ENCODE measurements at places on chromosomes 1 and 21. TPM values are rescaled to one million over a fixed set of nuclear protein-coding genes. Genes with fewer than 3 reads are reported as not detected.

HPCAL4 gene
- total RNA-seq, result 0.47 TPM

BTG2 gene
- 58.9 TPM for total RNA-seq

DNA sequence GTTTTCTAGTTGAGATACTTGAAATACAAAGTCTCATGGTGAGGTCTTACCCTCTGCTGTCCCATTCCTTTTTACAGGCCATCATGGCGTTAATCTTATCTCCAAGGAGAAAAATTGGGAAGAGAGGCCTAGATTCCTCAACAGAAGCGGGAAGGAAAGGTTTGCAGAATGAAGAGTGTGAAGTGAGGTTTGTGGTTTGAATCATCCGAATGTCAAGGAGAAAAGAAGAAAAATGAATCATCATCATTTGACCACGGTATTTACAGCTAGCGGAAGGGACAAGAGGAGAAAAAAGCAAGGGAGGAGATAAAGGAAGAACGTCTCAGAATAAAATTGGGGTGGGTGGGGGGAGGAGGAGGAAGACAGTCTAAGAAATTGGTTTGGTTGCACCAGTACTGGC, 935 bp upstream of the COG2 start:
- DNase-seq, result no peak

DNA sequence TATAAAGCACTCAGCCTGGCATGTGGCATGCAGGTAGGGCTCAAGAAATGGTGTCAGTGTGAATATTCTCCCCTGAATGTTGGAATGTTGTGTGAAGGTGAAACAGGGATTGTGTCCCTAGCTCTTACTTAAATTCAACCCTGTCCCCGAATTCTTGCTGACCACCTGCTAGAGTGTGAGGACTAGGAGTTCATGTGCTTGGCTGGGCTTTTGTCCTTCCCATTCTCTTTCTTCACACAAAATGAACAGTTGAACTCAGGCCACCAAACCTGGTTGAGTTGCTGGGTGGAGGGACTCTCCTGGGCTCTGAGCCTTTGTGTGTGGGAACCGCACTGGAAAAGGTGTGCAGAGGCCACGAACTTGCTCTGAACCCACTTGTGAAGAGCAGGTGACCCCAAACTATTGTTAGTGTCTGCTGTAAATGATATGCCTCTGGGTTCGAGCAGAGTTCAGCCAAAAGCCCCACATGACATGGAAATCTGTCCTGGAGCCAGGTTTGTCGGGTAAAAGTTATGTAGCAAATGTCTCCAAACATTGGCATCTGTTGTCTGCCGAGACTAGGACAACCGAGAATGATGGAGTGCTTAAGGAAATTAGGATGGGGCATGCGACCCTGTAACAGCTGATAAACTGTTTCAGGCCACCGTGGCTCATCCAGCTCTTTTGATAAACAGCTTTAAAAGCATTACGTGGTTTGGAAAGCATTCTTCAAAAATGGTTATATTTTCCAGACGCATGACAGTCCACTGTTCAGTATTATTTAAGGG, 144.2 kb downstream of the DHRS3 start:
- DNase-seq, result no peak

GRCh38 chr1:55610203-55610602, 395.0 kb upstream of the USP24 start:
- no peak for DNase-seq

RIMKLA gene
- 2.5 TPM for total RNA-seq

DNA sequence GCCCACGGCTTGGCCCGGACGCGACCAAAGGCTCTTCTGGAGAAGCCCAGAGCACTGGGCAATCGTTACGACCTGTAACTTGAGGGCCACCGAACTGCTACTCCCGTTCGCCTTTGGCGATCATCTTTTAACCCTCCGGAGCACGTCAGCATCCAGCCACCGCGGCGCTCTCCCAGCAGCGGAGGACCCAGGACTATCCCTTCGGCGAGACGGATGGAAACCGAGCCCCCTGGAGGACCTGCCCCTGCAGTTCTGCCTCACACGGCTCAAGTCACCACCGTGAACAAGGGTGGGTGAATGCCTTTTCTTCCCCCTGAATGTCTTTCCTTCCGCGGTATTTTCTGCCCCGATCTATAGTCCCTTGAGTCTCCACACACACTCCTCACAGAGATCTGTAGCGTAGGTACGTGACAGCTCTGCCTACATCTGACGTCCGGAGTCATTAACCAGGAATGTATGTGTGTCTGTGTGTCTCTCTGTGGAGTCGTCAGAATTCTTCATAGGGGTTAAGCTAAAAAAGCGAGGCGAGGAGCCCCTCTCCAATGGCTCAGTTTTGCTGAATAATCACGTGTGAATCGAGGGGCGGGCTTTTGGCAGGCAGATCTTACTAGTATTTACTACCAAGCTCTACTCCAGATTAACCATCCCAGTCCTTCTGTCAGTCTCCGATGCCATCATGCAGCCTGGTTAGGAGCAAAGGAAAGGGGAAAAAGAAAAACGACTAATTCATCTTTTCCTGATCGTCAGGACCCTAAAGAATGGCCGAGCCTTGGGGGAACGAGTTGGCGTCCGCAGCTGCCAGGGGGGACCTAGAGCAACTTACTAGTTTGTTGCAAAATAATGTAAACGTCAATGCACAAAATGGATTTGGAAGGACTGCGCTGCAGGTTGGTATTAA, at the start of gene CDKN2C:
Gene CDKN2C (plus strand): TSS at position 635 of the 898 bp plus-strand sequence. CDS start 124 bp downstream, at position 759.
- DNase-seq, result peak; percentile 77

DNA sequence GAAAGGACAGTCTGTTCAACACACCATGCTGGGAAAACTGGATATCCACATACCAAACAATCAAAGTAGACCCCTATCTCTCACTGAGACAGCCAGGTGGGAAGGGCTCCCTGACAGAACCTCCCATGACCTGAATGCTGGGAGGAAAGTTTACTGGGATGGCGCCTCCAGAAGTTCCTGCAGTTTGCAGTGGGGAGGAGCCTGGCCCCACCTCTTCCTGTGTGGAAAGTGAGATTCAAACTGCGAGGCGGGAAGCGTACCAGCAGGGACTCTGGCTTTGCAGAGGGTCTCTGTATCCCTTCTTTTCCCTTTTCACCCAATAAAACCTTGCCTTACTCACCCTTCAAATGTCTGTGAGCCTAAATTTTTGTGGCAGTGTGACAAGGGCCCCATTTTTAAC, 190.7 kb downstream of the HHIPL2 start:
- DNase-seq, result no peak

DNA sequence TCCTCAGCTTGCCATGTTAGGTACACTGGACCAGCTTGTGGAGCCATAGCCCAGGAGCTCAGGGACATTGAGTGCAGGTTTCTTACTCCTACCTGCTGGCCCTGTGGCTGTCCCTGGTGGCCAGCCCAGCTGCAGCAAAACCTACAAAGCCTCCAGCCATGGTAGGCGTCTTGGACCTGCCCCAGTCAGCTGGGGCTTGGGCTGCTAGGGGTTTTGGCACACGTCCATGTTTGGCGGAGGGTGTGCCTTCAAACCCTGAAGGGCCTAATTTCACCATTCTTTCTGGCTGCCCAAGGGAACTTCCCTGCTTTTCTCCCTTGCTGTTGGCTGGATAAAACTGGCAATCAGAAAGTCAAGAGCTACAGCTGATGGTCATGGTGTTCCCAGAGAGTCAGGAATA, 25.4 kb downstream of the HMGCS2 start:
- no peak for DNase-seq

- peak; percentile 59 for DNase-seq
These were observed 14.8 kb upstream of the PTPRC start for GRCh38 chr1:198623752-198624647.

MYOC gene
- total RNA-seq, result not detected

GRCh38 chr1:18789246-18789645, 70.2 kb downstream of the TAS1R2 start:
- no peak for DNase-seq

- no peak for DNase-seq
These were observed 221.3 kb downstream of the MRPL39 start for GRCh38 chr21:25385911-25386474.

TNFRSF4 gene
- total RNA-seq, result 1.6 TPM
